Activated CD4-positive, alpha-beta T cell treated with anti-CD3 and anti-CD28 coated beads for 36 hours (primary cell): ENCODE measurements at places on chromosomes 5 and 9.

GRCh38 chr9:24073007-24073592, 247.1 kb upstream of the ELAVL2 start:
- H3K27me3 ChIP-seq = no peaks in the 10 kb centered on the region
- no peaks in the 10 kb centered on the region for H3K36me3 ChIP-seq
- DNase-seq = no peak
- H3K4me3 ChIP-seq = no peak overlapping the region
- H3K27ac ChIP-seq = no peak overlapping the region
- H3K4me1 ChIP-seq = no peaks in the 10 kb centered on the region

DNA sequence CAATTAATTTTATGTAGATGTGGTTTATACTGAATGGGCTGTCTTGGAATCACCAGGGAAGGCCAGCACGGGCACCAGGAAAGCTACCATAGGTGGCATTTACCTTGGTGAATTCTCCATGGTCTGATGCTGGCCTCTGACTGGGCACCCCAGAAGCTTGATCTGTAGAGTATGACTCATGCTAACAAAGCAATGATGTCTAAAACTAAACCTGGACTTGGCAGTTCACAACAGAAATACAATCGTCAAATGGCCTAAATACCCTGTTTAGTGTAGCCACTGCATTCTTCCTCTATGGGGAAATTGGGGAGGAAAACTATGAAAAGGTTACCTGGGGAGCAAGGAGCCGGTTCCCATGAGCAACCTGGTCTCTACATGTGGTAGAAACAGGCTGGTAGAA, 98.0 kb downstream of the ATPSCKMT start:
- H3K4me3 ChIP-seq = no peak overlapping the region
- H3K27me3 ChIP-seq = peaks cover 2% of the 10 kb centered on the region
- no peak overlapping the region for H3K27ac ChIP-seq
- no peaks in the 10 kb centered on the region for H3K4me1 ChIP-seq

- no peaks in the 10 kb centered on the region for H3K36me3 ChIP-seq
- no peak for DNase-seq
- H3K27me3 ChIP-seq = peaks cover 11% of the 10 kb centered on the region
- no peak overlapping the region for H3K4me3 ChIP-seq
- no peak overlapping the region for H3K27ac ChIP-seq
These were observed 163.3 kb upstream of the RAD23B start for GRCh38 chr9:107119735-107120134.

DNA sequence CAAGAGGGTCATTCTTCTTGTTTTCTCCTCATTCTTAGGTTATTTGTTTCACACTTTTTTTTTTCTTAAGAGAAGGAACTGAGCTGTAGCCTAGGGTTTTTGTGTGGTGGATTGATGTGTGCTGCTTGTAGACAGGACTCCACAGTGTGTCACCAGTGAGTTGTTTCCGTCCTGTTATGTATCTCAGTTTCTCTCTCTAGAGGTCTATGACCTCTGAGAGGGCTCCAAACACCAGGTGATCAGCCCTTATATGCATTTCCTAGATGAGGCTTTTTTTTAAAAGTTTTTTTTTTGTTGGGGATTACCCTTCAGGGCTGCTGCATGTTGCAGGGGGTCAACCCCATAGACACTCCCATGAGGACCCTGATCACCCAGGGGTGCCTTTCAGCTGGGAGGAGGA, 124.2 kb upstream of the MAST4 start:
- H3K27me3 ChIP-seq = peaks cover 11% of the 10 kb centered on the region
- H3K4me3 ChIP-seq = no peak overlapping the region
- no peak for DNase-seq
- H3K4me1 ChIP-seq = no peaks in the 10 kb centered on the region

GRCh38 chr5:29942089-29942488, 1251.4 kb upstream of the CDH6 start:
- H3K36me3 ChIP-seq = no peaks in the 10 kb centered on the region
- H3K27me3 ChIP-seq = no peaks in the 10 kb centered on the region
- no peak overlapping the region for H3K4me3 ChIP-seq
- no peaks in the 10 kb centered on the region for H3K4me1 ChIP-seq

- H3K4me3 ChIP-seq = peak overlapping the region; percentile 5
- no peaks in the 10 kb centered on the region for H3K27me3 ChIP-seq
- peaks cover 62% of the 10 kb centered on the region for H3K4me1 ChIP-seq
- H3K27ac ChIP-seq = peak overlapping the region; percentile 55
These were observed 55.9 kb upstream of the IL6ST start for GRCh38 chr5:56050551-56051255.

DNA sequence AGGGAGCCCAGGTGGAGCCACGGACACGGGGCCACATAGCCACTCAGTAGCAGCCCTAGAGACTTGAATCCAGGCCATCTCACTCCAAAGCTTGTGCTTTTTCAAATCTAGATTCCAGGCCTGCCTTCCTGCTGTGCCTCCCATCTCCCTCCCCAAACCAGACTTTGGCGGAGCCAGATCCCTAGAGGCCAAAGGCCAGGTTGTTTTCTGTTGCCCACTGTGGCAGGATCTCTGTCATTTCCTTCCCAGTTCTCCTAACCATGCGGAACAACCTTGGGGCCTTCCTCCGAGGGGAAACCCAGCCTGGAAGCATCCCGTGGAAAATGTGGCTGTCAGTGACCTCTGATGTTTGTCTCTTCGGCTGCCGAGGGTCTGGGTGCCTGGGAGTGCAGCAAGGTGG, 16.4 kb upstream of the RPS14 start:
- no peak for DNase-seq
- peaks cover under 1% of the 10 kb centered on the region for H3K4me1 ChIP-seq
- H3K36me3 ChIP-seq = no peaks in the 10 kb centered on the region
- H3K27me3 ChIP-seq = no peaks in the 10 kb centered on the region

DNA sequence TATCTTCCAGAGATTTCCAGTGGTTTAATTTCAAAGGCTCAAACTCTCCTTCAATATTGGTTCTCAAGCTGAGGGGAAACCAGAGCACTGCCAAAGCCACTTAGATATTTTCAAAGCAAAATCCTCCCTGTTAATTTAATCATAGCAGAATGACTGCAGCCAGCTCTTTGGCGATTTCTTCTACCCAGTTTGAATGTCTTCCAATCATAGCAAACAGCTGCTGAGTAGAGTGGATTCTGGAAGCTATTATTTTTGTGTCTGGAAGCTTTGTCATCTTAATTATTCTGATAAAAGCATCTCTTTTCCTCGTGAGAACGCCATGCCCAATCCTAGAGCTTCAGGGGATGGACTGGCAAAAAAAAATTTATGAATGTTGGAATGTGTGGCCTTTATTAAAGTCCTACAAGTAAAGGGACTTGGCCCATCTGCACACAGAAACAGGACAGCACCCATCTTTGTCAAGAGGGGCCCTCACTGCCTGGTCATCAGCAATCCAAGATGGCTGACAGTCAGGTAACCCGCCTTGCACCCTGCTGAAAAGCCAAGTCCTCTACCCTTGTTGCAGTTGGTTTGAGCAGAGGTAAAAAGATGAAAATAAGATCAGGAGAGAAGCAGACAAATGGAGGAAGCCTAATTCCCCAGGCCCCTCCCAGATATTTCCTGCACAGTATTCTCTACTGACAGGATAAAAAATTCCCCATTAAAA, 125.1 kb downstream of the SUSD1 start:
- H3K4me3 ChIP-seq = no peak overlapping the region
- H3K36me3 ChIP-seq = peaks cover 2% of the 10 kb centered on the region
- DNase-seq = no peak
- H3K4me1 ChIP-seq = peaks cover 7% of the 10 kb centered on the region
- peaks cover 4% of the 10 kb centered on the region for H3K27me3 ChIP-seq

GRCh38 chr5:143338658-143339366, 64.7 kb downstream of the NR3C1 start:
- peaks cover 54% of the 10 kb centered on the region for H3K4me1 ChIP-seq
- H3K4me3 ChIP-seq = no peak overlapping the region
- H3K36me3 ChIP-seq = peaks cover 34% of the 10 kb centered on the region
- no peak for DNase-seq
- no peaks in the 10 kb centered on the region for H3K27me3 ChIP-seq
- peak overlapping the region; percentile 5 for H3K27ac ChIP-seq

- no peak for DNase-seq
- no peak overlapping the region for H3K4me3 ChIP-seq
- H3K36me3 ChIP-seq = no peaks in the 10 kb centered on the region
These were observed 50.2 kb upstream of the SNAPC3 start for GRCh38 chr9:15372455-15372854.

- no peaks in the 10 kb centered on the region for H3K4me1 ChIP-seq
- H3K27ac ChIP-seq = no peak overlapping the region
- no peak for DNase-seq
- H3K27me3 ChIP-seq = peaks cover 2% of the 10 kb centered on the region
- H3K4me3 ChIP-seq = no peak overlapping the region
- no peaks in the 10 kb centered on the region for H3K36me3 ChIP-seq
These were observed 56.1 kb downstream of the IRX2 start for GRCh38 chr5:2695200-2695891.

DNA sequence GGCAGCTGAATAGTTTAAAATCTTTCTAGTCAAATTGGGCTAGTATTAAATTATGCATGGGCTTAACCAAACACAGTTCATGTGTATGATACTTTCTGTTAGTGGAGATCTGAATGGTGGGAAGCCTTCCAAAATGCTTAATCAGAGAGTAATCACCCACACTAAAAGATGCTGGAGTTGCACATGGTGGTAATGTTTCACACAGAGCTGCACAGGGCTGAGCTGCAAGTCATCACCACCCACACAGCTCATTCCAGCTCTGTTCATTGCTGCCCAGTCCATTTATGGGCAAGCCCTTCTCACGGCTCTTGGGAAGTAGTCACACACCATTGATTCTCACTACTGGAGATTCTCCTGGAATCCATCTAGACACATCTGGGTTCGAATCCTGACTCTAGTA, 351.5 kb upstream of the KCNN2 start:
- no peak overlapping the region for H3K4me3 ChIP-seq
- H3K27ac ChIP-seq = no peak overlapping the region
- DNase-seq = no peak
- H3K4me1 ChIP-seq = no peaks in the 10 kb centered on the region
- no peaks in the 10 kb centered on the region for H3K27me3 ChIP-seq

GRCh38 chr9:106879439-106879882, 16.5 kb downstream of the ZNF462 start:
- H3K27ac ChIP-seq = no peak overlapping the region
- no peak for DNase-seq
- no peak overlapping the region for H3K4me3 ChIP-seq
- no peaks in the 10 kb centered on the region for H3K4me1 ChIP-seq
- no peaks in the 10 kb centered on the region for H3K36me3 ChIP-seq
- no peaks in the 10 kb centered on the region for H3K27me3 ChIP-seq

GRCh38 chr5:139982975-139983240, 60.2 kb downstream of the NRG2 start:
- H3K27ac ChIP-seq = no peak overlapping the region
- H3K4me3 ChIP-seq = no peak overlapping the region
- DNase-seq = no peak
- no peaks in the 10 kb centered on the region for H3K36me3 ChIP-seq
- H3K4me1 ChIP-seq = no peaks in the 10 kb centered on the region
- peaks cover 20% of the 10 kb centered on the region for H3K27me3 ChIP-seq

GRCh38 chr9:113154946-113155345, 4.1 kb downstream of the SLC31A2 start:
- peaks cover 38% of the 10 kb centered on the region for H3K4me1 ChIP-seq
- H3K27me3 ChIP-seq = no peaks in the 10 kb centered on the region
- no peak overlapping the region for H3K4me3 ChIP-seq
- no peak for DNase-seq

GRCh38 chr5:23139338-23140171, 286.4 kb upstream of the CDH12 start:
- H3K4me3 ChIP-seq = no peak overlapping the region

DNA sequence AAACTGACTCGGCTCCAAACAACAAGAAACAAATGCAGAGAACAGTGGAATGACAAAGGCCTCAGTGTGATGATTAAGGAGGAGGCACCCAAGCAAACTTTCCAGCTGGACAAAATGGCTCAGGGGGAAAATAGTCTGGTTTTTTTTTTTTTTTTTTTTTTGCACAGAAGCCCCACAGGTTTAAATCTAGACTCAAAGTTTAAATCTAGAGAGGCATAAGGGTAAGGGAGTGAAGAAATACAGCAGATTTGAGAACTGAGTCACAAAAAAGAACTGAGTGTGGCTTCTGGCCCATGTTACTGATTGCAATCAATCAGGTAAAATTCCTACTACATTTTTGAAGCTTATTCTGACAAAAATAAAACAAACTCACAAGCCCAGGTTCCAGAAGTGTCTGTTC, 12.3 kb downstream of the BOD1 start:
- H3K4me1 ChIP-seq = peaks cover 2% of the 10 kb centered on the region
- no peak overlapping the region for H3K27ac ChIP-seq
- DNase-seq = no peak
- peaks cover 60% of the 10 kb centered on the region for H3K36me3 ChIP-seq
- H3K27me3 ChIP-seq = no peaks in the 10 kb centered on the region

DNA sequence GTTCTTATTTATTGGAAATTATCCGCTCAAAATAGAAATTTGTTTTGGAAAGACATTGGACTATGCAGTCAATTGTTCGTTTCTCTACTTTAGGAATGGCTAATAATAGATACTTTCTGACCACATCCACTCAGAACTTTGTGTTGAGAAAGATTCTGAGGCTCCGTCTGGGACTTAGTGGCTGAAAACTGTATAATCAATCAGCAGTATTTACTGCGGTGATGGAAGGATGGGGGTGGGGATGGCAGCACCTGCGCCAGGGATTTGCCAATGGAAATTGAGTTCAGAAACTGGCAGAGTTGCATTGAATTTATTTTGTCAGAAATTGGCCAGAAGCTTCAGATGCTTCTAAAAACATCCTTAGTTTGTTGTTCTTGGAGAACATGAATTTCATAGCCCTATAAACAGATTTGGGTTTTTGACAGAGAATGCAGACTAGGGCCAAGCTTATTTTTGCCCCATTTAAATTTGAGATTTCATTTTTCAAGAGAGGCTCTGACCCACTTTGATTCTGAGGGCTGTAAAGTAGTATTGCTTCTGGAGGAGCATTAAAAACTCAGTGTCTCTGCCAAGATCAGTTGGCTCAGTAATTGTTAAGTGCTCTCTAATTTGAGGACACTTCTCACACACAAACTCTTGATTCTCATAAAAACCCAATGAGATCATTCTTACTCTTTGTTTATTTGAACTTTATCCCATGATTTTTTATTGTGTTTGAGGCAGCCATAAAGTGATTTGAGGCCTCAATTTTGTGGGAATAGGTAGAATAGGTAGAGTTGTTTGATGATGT, 215.1 kb downstream of the CD180 start:
- no peak for DNase-seq
- H3K36me3 ChIP-seq = no peaks in the 10 kb centered on the region
- no peaks in the 10 kb centered on the region for H3K4me1 ChIP-seq
- H3K27me3 ChIP-seq = peaks cover 8% of the 10 kb centered on the region

DNA sequence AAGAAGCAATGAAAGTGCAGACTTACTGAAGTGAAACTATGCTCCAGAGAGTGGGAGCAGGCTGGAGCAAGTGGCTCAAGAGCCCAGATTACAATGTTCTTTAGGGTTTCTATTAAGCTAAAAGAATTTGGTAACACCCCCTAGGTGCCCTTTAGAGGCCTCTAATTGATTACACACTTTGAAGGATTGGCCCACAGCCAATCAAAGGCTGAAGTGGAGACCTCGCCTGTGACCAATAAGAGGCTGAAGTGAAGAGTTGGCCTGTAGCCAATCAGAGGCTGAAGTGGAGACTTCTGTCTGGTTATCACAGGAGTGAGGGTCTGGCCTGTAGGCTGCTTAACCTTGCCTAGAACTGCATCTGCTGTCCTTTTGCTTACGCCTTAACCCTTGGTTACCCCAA, 46.7 kb upstream of the SPATA31C2 start:
- no peaks in the 10 kb centered on the region for H3K4me1 ChIP-seq
- no peak overlapping the region for H3K27ac ChIP-seq
- no peak for DNase-seq
- no peak overlapping the region for H3K4me3 ChIP-seq
